ENCODE measurements at places on chromosomes 5 and 9. TPM values are rescaled to one million over a fixed set of nuclear protein-coding genes. Genes with fewer than 3 reads are reported as not detected.

MARCOL gene
- not detected for polyA plus RNA-seq

GRCh38 chr9:117938086-117938485 is 233.9 kb downstream of the TLR4 start:
- H3K4me3 ChIP-seq: no peak overlapping the region
- no peaks in the 10 kb centered on the region for H3K4me1 ChIP-seq
- no peaks in the 10 kb centered on the region for H3K27me3 ChIP-seq

GRCh38 chr9:70030156-70030555 is 13.5 kb upstream of the MAMDC2 start:
- peaks cover 15% of the 10 kb centered on the region for H3K4me1 ChIP-seq
- no peak for DNase-seq
- no peak overlapping the region for H3K27ac ChIP-seq
- H3K4me3 ChIP-seq: no peak overlapping the region
- H3K36me3 ChIP-seq: no peaks in the 10 kb centered on the region

LEAP2 gene
- 1.2 TPM for polyA plus RNA-seq

QRFP gene
- polyA plus RNA-seq: not detected

DNA sequence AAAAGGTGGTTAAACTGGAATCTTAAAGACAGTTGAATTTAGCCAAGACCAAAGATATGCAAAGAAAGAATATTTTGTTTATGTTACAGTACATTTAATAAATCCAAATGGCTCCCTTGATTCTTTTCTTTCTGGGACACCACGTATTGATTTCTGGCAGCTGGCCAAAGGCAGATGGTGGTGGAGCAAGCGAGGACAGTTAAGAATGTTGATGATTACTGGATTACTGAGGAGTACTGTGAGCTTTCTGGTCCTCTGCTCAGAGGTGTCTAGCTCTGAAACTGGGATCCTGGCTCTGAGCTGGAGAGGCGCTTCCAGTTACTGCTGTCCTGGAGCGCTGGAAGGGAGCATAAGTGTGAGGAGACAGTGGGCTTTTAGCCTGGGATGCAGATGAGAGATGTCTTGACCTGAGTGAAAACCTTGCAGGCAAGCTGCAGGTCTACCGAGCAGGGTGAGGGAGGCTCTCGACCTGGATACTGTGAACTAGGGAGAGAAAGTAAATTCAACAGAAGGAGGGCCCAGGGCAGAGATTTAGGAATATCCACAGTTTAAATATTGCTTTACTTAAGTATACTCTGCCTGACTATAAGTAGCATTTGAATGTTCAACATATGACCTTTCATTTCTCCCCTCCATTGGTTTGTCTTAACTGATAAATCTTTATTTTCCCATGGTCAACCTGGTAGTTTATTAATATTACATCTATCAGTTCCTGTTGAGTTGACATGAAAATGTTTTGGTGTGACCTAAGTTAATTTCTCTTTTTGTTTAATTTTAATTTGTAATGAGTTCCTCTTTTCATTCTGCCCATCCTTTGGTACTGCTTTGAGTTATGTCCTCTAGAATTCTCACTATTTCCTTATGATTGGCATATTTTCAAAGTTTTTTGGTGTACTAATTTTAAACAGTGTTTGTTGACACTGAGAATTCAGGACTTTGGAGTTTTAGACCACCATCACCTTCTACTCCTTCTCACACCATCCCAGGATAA is 3.7 kb downstream of the SYK start:
- peaks cover 4% of the 10 kb centered on the region for H3K27me3 ChIP-seq
- DNase-seq: no peak
- no peak overlapping the region for H3K4me3 ChIP-seq
- no peak overlapping the region for H3K27ac ChIP-seq
- no peaks in the 10 kb centered on the region for H3K36me3 ChIP-seq

- H3K4me3 ChIP-seq: no peak overlapping the region
- DNase-seq: no peak
- no peaks in the 10 kb centered on the region for H3K36me3 ChIP-seq
Measured at GRCh38 chr5:152066784-152067183, 142.1 kb upstream of the GLRA1 start.

GRCh38 chr5:31888564-31888963 is 249.6 kb downstream of the PDZD2 start:
- no peaks in the 10 kb centered on the region for H3K27me3 ChIP-seq
- no peak for DNase-seq
- no peaks in the 10 kb centered on the region for H3K4me1 ChIP-seq
- H3K36me3 ChIP-seq: no peaks in the 10 kb centered on the region
- H3K4me3 ChIP-seq: no peak overlapping the region

DNA sequence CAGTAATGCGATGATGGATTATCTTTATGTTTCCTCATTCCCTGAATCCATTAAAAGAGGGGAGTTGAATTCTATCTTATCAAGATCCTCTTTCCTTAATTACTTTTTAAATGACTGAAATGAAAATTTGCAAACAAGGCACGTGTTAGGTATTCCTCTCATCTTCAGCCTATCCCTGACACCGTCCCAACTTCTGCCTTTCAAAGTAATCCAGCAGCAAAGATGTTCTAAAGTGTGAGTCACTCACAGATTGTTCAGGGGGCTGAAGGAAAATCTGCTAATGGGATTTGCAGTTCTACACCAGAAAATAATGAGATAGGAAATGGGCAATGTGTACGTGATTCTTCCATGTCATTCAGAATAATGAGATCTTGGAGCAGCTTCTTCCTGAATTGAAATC is 403.0 kb downstream of the ARHGEF28 start:
- H3K27ac ChIP-seq: peak overlapping the region; percentile 62
- no peaks in the 10 kb centered on the region for H3K27me3 ChIP-seq
- peaks cover 43% of the 10 kb centered on the region for H3K4me1 ChIP-seq
- H3K36me3 ChIP-seq: no peaks in the 10 kb centered on the region
- no peak overlapping the region for H3K4me3 ChIP-seq
